Fibroblast of pulmonary artery (primary cell): ENCODE measurements at places on chromosomes 5 and 9.

- peak; percentile 60 for DNase-seq
These were observed 10.8 kb upstream of the ADRA1B start for GRCh38 chr5:159905496-159905895.

DNA sequence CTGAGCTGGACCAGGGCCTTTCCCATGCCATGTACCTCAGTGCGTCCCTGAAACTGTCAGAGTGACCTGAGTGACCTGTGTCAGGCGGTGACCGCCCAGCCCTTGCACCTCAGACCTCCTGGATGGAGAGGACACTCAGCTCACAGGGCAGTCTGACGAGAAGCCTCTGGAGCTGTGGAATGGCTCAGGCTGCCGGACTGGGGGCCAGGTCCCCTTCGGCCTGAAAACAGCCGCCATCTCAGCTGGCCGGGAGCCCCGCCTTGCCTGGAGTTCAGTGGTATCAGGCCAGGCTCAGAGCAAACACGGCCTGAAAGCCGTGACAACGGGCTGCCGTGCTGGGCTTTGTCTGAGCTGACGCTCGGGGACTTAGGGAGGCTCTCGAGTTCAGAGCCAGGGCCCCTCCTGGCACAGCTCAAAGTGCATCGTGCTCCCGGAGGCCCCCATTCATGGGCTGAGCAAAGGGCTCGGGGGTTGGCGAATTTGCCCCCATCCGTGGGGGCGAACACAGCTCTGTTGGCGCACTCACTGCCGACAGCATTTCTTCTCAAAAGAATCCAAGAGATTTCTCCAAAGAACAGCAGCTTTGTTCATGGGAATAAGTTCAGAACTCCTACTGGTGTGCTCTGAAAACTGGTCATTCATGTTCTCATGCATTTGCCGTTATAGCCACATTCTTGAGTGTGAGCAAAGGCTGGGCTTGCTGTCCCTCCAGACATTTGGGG, 8.4 kb upstream of the SLC9A3 start:
- no peak for DNase-seq

DNA sequence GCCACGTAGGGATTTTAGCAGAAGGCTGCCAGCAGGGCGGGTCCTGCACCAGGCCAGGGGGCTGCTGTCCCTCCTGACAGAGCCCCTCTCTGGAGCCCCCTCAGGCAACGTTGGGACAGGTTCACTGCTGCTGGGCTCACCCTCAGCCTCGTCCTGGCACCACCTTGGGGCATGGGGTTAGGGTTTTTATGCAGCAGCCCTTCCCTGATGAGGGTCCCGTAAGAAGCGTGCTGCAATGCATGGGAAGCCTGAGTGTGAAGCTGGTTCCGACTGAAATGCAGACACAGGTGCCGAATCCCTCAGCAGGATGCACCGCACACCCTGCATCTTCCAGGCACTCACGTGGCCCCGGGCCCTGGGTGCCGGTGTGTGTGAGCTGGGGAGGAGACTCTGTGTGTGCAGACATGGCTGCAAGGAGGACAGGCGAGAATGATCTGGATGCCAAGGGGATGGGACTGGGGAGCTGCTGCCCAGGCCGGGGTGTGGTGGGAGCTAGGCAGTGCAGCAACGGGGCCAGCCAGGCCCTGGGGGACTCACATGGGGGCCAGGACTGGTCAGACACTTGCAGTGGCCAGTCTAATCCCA, 27.1 kb downstream of the ZDHHC11B start:
- no peak for DNase-seq

DNA sequence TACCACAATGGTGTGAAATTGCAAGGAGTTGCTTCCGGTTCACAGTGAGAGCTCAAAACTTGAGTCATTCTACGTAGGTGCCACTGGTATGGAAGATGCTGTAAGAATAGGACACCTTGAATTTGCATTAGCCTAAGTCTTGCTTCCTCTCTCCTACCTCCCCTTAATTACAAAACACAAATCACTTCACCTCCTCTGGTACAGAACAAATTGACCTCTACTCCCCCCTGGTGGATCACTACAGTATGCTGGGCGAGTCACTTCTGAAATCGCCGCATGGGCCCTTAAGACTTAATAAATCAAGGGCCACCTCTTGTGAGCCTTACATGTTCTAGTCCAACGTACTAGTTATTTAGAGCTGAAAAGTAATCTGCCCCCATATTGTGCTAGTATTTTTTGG, 145.3 kb upstream of the SMARCA2 start:
- peak; percentile 6 for DNase-seq

- no peak for DNase-seq
These were observed 80.4 kb upstream of the NIPBL start for GRCh38 chr5:36796155-36796554.

- DNase-seq: peak; percentile 83
These were observed at the start of gene TMEM232 for GRCh38 chr5:110726249-110727024. Gene TMEM232 (minus strand): TSS chr5:110726671. CDS start chr5:110667352, 59,319 bp downstream.

DNA sequence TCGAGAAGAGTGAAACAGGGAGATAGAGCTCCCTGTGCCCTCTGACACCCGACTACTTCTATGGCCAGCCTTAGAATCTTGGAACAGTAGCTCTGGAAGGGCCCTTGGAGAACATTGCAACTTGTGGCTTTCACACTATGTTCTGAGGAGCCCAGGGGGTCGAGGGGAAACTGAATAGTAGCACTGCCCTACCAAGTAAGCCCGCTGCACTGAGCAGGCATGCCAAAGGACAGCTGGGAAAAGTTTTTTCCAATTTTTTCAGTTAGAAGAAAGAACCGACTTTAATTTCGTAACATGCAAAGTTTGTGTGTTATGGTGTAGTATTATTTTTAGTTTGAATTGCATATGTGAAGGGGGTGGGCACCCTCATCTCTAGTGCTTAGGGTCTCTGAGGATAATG, 10.9 kb downstream of the SMIM3 start:
- DNase-seq: no peak

DNA sequence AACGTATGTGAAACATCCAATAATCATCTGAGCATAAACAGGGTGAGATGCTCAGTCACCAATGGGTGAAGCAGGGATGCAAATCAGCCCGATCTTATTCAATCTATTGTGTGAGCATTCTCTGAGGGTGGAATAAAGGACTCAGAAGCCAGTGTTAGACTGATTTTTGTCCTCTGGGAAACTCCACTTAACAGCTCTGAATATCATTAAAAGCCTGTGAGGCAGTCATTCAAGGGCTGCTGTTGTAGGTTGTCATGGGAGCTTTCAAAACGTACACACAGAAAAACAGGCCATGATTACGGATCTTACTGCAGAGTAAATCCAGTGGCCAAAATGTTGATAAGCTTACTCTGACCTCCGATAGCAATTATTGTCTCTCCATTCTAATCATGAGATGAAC, 266.5 kb upstream of the EFNA5 start:
- DNase-seq: no peak

DNA sequence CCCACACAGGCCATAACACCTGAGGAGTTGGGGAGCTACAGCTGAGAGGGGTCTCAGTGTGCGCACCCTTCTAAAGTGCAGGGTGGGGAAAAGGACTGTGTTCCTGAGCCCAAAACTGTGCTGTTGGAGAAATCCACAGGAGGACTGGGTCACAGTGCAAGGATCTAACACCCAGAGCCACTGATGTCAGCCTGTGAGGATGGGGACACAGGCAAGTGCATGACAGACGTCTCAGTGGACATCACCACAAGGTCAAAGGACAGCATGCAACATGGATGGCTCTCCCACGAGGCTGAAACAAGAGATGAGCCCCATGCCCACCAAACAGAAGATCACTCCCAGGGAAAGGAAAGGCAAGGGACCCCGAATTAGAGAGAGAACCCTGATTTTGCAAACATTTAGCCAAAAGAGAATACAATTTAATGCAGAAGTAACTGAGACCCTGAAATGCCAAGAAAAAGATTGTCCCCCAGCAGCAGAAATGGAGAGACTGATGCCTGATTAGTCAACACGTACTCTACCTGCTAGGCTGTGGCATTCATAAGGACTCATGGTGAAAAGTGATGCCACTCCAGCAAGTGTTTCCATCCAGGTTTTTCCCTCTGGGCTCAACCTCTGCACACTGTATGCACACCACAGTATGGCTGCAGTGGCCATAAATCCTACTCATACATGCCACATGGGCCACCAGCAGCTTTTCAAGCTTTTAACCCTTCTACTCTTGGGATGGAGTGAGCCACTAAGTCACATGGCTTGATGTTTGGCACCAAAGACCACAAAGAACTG, 14.2 kb downstream of the KLF9 start:
- DNase-seq: no peak

DNA sequence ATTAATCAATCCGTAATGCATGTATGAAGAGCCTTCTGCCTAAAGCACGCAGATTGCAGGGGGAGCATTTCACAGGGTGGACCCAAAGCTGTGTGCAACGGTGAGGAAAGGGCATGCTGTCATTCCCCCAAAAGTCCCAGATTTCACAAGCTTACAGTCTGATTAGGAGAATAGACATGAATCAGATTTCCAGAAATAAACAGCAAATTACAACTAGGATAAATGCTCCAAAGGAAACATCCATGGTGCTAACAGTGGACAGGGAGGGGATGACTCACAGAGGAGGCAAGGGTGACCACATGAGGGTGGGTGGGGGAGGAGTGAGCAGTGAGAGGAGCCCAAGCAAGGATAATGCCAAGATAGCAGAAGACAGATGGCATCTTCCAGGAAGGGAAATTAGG, 258.4 kb upstream of the TAS2R1 start:
- DNase-seq: peak; percentile 83

- DNase-seq: no peak
These were observed 172.2 kb downstream of the HSD17B3 start for GRCh38 chr9:96129747-96130146.

DNA sequence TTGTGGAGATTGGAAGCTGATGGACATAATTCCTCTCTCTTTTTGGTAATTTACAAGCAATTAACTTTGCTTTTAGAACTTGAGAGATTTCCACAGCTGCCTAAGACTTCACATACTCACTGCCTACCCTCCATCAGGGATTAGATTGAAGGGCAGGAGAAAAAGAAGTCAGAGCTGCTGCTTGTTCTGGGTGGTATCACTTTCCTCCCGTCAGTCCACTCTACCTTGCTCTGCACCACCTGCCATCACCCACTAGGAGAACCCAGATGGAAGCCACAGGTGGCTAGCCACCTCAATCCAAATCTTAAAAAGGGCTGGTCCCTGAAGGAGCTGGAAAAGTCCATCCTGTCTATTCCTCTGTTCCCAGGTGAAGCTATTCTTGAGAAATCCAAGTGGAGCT, 10.5 kb downstream of the IRF1 start:
- no peak for DNase-seq

- no peak for DNase-seq
These were observed 95.3 kb downstream of the COL5A1 start for GRCh38 chr9:134736791-134737497.

GRCh38 chr5:107516452-107517184, 154.1 kb downstream of the EFNA5 start:
- no peak for DNase-seq

DNA sequence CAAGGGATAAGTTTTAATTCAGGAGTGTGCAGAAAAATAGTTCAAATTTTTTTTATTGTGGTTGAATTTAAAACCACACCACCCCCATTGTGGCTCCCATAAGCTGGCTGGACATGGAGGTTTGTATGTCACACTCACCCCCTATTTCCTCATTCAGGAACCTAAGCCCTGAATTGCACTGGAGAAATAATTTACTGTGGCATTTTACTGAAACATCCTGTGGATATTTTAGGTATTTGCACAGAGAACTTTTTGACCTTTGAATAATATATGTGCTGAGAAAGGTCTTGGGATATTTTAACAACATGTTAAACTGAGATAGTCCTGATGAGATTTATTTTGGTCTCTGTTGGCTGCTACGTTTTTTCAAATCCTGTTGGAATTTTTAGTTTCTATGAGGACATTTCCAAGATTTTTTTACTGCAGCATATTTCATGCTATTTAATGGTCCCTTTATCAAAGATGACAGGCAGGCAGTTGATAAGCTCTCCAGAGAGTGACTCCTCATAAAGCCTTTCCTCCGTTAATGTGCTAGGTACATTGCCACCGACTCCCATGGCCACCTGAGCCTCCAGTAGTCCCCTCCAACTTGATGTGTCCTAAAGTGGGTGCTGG, 51.2 kb upstream of the PALM2AKAP2 start:
- no peak for DNase-seq

DNA sequence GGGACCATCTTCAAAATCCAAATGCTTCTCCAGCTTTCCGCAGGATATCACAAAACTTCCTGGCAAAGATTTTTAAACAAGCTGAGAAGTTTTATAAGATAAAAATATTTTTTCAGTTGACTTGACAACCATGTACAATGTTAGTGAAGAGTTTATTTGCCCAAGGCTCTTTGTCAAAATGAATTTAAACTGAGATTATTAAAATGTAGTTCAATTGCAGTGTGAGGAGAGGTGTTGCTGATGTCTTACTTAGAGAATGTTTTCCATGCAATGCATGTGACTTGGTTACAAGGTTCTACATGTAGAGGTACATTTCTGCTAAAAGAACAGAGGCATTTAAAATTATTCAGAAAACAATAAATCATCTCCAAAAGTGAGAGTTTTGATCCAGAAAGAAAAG, 131.4 kb upstream of the MINAR2 start:
- DNase-seq: no peak

- DNase-seq: no peak
These were observed 33.5 kb downstream of the FAF2 start for GRCh38 chr5:176481711-176482110.

- DNase-seq: no peak
These were observed 8.3 kb downstream of the HRH2 start for GRCh38 chr5:175666216-175666615.

- DNase-seq: no peak
These were observed 22.4 kb upstream of the DEPDC1B start for GRCh38 chr5:60722416-60722815.

- peak; percentile 55 for DNase-seq
These were observed 54.5 kb downstream of the GALNT12 start for GRCh38 chr9:98861781-98862504.

DNA sequence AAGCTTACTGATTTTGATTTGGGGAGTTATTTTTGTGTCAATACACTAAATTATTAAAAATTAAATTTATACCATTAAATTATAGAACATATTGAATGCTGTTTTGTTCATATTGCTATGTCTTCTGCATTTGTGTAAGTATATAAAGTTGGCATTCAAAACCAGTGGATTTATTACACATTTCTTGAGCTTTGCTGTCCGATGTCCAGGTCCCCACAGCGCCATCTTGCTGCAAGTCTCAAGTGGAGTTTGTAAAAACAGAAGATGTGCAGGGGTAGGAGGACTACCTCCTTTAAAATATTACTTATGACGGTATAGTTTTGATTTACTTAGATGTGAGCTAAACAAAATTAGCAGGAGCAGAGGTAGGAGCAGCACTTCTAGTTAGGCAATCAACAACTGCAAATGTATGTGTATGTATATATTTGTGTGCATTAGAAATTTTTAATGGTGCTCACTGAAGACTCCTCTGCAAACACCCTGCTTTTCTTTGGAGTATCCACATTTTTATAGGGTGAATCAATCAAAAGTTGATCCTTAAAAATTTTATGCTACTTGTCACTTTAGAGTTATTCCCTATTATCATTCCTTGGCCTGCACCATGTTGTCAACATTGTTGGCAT, 37.4 kb downstream of the CPEB4 start:
- peak; percentile 69 for DNase-seq

GRCh38 chr9:389159-389558, 174.5 kb downstream of the DOCK8 start:
- no peak for DNase-seq

- no peak for DNase-seq
These were observed 21.5 kb downstream of the FABP6 start for GRCh38 chr5:160250826-160251225.
